ENCODE measurements at places on chromosomes 2 and 18.

GRCh38 chr18:55064760-55065159 lies 105.5 kb upstream of the CCDC68 start:
- DNase-seq, result no peak

GRCh38 chr18:68662754-68663153 lies 52.2 kb downstream of the TMX3 start:
- no peak for DNase-seq

DNA sequence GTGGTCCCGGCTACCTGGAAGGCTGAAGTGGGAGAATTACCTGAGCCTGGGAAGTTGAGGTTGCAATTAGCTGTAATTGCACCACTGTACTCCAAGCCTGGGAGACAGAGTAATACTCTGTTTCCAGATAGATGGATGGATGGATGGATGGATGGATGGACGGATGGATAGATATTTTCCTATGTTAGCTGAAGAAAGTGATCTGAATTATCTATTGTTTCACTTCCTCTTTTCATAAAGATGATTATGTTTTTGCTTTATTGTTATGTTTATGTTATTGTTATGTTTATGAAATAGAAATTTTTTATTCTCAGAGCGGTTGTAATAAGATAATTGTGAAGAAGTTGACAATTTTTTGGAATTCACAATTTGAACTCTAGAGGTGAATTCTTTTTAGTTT lies 33.3 kb upstream of the TTC27 start:
- no peak for DNase-seq

DNA sequence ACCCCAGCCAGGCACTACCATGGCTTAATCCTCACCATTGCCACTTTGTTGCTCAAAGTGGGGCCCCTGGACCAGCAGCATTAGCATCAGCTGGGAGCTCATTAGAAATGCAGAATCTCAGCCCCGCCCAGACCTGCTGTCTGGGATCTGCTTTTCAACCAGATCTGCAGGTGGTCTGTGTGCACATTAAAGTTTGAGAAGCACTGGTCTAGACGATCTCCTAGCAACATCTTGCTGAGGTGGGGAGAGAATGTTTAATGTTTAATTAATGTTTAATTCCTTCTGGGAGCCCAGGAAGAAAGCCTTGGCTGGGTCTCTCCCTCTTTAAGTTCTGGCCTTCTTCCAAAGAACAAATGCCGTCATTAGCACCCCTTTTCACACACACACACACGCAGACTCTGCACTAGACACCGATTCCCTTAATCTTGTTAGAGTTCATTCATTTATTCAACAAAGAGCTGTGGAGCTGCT lies 53.7 kb downstream of the EDAR start:
- peak; percentile 77 for DNase-seq

DNA sequence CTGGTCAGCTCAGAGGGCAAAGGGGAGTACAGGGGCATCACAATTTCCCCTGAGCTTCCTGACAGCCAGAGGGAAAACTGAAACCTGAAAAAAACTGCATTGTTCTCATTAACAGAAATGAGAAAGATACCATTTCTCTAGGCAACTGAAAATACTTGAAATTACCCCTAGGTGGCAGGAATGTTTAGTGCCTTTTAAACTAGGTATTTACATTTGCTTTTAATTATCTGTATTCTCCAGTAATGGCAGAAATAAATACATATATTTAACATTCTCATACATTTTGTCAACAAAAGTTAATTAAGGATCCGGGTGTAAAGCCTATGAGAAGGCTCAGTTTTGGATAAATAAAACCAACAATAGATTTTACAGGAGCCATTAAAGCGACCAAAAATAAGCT lies 34.5 kb downstream of the RPL31 start:
- DNase-seq, result peak; percentile 48

- peak; percentile 76 for DNase-seq
These were observed 207.4 kb downstream of the ARL6IP6 start for GRCh38 chr2:152925547-152926448.

GRCh38 chr2:128458505-128458904 lies 139.8 kb upstream of the HS6ST1 start:
- DNase-seq, result no peak

- DNase-seq, result no peak
These were observed 189.2 kb downstream of the FAM210A start for GRCh38 chr18:13537022-13537780.

DNA sequence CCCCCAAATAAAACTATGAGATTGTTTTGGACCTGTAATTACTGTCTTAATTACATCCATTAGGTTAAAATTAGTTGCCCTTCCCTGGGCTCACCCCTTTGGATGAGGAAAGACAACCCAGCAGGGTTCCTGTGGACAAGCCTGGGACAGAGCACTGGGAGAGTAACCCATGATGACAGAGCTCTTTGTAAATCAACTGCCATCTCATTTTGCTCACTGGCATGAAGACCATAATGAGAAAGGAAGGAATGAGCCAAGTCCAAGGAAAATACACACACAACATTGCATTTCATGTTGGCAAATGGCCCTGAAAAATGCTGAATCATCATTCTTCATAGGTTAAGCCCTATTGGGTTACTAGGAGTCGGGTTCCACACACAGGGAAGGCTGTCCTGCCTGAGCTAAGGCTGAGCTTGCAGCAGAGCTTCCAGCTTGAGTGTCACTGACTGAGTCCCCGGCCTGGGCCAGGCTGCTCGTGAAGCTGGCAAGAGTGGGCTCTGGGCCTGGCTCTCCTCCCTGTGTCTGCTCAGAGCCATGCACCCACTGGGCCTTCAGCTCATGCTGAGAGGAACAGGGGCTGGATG lies 94.1 kb upstream of the ACAA2 start:
- DNase-seq, result no peak

GRCh38 chr2:127103243-127104165 lies 3.5 kb downstream of the BIN1 start:
- DNase-seq, result no peak

- peak; percentile 30 for DNase-seq
These were observed 3.5 kb downstream of the CNDP2 start for GRCh38 chr18:74499633-74500032.

DNA sequence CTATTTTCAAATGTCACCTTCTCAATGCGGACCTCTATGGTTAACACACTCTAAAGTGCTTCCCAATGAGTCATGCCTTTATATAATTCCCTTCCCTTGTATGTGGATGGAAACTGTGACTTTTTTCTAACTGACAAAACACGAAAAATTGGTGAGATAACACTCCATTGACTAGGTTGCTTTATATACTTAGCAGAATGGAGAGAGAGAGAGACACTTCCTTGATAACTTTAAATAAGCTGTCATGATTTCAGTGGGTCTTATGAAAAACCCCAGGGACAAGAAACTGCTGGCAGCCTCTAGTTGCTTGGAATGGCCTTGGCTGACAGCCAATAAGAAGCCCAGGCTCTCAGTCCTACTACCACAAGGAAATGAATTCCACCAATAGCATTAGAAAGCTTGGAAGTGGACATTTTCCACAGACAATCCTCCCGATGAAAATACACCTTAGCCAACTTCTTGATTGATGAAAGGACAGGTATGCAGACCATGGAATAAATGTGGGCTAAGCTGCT lies 322.2 kb downstream of the ZNF804A start:
- DNase-seq, result no peak

DNA sequence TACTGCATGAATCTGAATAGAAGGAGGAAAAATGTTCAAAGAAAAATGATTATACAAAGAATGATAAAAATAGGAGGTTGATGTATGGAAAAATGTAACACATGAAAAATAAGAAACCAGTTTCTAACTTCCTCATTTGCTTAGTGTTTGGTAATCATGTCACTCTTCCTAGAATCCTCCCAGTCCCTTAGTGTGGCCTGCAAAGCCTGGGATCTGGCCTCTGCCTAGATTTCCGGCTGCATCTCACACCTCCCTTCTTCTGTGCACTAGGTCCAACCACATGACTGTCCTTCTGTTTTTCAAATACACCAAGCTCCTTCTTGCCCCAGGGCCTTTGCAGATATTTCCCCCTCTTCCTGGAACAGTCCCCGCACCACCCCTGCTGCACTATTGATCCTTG lies 76.8 kb upstream of the RBMS1 start:
- no peak for DNase-seq

DNA sequence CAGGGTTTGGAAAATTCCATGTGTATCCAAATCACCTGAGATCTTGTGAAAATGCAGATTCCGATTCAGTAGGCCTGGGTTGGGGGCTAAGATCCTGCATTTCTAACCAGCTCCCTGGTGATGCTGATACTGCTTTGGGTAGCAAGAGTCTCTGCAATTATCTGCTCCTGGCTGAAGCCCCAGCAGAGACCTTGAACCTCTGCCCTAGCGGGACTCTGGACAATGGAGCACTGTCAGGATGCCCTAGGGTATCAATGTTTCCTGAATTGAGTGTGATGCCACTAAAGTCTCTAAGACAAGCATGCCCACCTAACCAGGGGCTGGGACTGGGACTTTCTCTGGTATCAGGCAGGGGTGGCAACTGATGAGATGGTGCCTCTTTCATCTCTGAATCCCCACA lies 49.4 kb upstream of the KLHL29 start:
- no peak for DNase-seq

- no peak for DNase-seq
These were observed 34.9 kb upstream of the HPCAL1 start for GRCh38 chr2:10267551-10268465.

DNA sequence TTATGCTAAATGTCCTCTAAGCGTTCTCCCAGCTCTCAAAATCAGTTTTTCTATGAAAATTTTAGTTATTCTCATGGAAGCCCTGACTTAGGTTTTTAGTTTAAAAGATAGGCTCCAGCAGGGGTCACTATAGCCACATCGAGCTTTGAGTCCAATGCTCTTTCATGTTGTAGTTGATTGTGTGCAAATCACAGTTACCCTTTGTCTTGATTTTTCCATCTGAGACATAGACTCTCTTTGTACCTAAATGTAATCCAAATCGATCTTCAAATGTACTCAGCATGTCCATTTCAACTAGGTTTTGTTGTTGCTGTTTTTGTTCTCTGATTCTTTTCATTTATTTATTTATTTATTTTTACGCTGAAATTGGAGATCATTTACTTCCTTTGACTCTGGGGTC lies 26.4 kb upstream of the MSTN start:
- no peak for DNase-seq

- no peak for DNase-seq
These were observed 24.4 kb downstream of the CXCR4 start for GRCh38 chr2:136093583-136093982.

DNA sequence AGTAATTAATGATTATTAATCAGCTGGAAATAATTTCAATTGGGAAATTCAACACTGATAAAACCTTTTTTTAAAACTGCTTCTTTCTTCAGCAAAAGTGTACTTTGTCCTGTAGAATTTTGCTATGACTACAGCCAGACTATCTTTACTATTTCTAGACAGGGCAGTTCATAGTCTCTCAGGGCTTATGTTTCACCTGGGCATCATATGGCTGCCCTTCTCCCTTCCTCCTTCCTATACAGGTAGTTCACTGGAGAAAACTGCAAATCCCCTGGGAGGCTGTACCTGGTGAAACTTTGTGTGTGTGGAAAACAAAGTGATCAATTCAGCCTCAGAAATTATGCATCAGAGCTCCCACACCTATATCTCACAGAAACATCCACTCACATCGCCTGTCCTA lies 38.6 kb downstream of the THADA start:
- DNase-seq, result no peak

DNA sequence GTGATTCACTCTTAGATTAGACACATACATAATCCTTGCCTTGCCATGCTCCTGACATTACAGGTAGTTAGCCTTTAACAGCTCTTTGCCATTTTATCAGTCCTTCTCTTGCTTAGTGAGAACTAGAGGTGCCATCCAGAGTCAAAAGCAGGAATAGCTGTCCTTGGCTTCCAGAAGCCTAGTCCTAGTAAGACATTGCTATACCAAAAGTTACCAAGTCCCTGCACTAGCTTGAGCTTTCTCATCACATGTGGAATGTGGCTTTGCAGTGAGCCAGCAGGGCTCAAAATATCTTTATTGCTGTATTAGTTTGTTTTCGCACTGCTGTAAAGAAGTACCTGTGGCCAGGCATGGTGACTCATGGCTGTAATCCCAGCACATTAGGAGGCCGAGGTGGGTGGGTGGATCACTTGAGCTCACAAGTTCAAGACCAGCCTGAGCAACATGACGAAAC lies 104.7 kb upstream of the NOSTRIN start:
- no peak for DNase-seq

- DNase-seq, result no peak
These were observed 95.9 kb upstream of the MGAT4A start for GRCh38 chr2:98826856-98827255.

DNA sequence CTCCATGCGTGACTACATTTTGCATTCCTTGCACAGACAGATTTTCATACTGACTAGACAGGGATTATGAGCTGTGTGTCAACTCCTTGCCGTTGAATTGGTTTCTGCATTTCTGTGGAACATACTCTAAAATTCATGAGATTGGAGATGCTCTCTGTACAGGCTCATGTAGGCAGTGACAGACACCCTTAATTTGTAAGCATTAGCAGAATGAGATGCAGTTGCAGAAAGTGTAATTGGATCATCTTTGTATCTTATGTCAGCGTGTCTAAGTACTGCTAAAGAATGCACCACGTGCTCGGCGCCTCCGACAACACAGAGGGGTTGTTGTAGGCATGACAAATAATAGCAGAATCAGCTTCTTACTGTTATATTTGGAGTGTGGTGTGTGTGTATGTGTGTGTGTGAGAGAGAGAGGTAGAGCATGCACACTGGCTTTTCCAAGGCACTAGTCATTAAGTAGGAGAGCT lies 212.4 kb downstream of the CMPK2 start:
- DNase-seq, result peak; percentile 54

DNA sequence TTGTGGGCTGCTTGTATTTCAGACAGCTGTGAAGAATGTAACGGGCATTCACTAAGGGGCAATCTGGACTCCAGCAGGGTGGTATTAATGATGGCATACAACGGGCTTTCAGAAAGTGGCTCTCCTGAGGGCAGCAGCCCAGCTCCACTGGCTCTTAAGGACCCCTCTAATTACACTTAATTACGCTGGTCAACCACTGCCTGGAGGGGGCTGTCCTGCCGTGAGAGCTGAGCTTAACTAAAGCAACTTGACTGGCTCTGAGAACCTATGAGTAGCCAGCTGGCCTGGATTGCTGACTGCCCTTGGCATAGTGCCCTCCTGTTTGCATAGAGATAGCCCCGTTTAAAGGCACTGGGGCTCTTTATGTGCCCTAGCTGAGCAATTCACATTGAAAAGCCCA lies 3.8 kb downstream of the LIPG start:
- no peak for DNase-seq

DNA sequence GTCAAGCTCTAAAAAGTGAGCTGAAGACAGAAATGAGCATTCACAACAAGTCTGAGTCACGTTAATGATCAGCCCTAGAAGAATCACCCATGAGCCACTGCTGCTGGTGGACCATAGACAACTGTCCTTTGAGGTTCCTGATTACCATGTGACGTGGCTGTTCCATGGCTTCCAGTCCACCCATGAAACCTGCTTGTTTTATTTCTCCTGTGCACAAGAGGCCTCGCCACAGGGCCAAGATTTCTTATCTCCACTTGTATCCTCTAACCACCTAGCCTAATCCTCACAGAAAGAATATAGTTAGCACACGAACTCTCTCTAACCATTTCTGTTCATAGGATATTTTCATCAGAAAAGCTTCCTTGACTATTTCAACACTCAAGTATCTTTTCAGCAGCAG lies 242.7 kb downstream of the MREG start:
- DNase-seq, result no peak

All from kidney (tissue), 22 donors.